ENCODE measurements at places on chromosomes 2 and 18.

DNA sequence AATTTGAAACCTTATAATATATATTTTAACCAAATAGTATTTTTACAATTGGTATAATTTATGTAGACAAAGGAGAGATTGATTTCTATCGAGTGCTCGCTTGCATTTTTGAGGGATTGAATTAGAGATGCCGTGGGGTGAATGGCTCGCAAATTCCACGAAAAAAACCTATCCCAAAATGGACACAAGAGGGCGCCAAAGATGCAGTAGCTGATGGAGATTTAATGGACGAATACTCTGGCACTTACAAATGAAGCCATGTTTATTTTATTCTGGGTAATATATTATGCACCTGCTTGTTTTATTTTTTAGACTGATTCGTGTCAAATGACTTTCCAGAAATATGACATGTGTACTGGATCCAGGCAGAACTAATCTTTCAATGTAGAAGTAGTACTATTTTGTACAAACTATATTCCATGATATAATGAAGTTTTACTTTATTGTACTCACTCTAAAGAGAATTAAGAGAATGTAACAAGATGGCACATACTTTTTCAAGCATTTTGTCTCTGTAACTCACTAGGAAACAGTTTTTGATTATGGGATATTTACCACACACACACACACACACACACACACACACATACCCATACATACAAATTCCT lies 505.4 kb downstream of the PLCL1 start:
- DNase-seq: peak; percentile 8

GRCh38 chr2:38387887-38388286 lies 10.8 kb upstream of the ATL2 start:
- DNase-seq: no peak

DNA sequence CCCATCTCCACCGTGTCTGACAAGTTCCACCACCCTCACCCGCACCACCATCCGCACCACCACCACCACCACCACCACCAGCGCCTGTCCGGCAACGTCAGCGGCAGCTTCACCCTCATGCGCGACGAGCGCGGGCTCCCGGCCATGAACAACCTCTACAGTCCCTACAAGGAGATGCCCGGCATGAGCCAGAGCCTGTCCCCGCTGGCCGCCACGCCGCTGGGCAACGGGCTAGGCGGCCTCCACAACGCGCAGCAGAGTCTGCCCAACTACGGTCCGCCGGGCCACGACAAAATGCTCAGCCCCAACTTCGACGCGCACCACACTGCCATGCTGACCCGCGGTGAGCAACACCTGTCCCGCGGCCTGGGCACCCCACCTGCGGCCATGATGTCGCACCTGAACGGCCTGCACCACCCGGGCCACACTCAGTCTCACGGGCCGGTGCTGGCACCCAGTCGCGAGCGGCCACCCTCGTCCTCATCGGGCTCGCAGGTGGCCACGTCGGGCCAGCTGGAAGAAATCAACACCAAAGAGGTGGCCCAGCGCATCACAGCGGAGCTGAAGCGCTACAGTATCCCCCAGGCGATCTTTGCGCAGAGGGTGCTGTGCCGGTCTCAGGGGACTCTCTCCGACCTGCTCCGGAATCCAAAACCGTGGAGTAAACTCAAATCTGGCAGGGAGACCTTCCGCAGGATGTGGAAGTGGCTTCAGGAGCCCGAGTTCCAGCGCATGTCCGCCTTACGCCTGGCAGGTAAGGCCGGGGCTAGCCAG lies 1.2 kb downstream of the ONECUT2 start:
- DNase-seq: no peak

DNA sequence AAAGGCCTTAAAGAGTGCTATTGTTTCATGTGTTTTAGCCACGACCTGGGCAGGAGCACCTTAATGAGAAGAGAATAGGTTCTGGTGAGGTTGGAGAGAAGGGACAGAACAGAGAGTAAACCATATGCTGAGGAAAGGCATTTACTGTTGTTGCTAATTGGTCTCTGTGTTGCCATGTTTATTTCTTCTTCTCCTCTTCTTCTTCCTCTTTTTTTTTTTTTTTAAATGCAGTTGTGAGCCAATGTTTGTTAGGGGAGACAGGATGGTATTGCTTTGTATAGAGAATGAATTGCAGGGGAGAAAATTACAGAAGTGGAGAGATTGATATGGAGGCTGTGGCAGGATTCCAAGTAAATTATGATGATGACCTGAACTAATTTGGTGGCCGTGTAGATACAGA lies 2.6 kb downstream of the SCN9A start:
- no peak for DNase-seq

GRCh38 chr2:20300656-20301055 lies 50.0 kb downstream of the PUM2 start:
- no peak for DNase-seq
